Activated CD4-positive, alpha-beta T cell treated with anti-CD3 and anti-CD28 coated beads, Interleukin-2, amount 10 ng/mL, durations not matched to agents 7 days and 5 days (primary cell): ENCODE measurements at places on chromosomes 2 and 18.

DNA sequence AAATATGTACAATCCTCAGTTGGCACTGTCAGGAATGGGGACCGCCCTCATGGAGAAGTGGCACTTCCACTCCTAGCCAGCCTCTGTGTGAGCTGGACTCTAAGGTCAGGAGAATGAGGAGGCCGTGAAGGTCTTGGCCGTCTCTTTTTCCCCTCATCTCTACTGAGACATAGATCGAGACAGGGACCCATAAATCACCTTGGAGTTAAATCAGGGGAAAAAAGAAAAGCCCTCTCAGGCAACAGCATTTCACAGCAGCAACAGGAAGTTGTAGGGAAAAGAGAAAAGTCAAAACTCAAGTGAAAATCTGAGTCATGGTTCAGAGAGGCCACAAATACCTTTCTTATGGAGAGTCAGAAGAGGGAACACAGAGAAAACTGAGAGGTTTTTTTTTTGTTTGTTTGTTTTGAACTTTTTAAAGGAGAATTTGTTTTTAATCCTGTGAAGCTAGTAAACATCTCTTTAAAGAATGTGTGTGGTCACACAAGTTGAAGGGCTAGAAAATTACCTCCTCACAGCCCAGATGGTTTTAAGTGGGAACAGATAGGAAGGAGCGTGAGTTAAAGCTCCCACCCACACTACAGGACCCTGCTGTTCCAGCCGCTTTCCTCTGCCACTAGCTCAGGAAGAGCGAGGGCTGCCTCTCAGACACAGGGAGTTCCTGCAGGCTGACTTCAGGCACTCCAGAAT is 30.6 kb upstream of the CYP1B1 start:
- peaks cover 3% of the 10 kb centered on the region for H3K36me3 ChIP-seq
- H3K4me1 ChIP-seq = peaks cover 35% of the 10 kb centered on the region
- H3K27ac ChIP-seq = peak overlapping the region; percentile 20

DNA sequence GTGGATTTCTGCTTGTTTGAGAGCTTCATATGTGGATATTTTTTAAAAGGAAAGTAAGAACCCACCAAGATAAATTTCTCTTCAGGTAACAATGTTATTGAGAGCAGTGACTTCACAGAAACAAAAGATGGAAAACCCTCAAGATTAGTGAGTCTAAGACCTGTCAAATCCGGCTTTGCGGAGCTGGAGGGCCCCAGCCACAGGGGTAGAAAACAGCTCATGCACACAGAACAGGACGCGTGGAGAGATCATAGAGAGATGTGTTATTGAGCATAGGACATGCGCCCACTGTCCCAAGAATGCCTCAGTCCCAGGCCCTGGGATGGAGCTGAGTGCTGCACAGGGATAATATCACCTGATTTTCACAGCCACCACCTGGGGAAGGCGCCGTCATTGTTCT is 21.3 kb downstream of the EDAR start:
- peaks cover 77% of the 10 kb centered on the region for H3K4me1 ChIP-seq
- no peak overlapping the region for H3K4me3 ChIP-seq
- H3K36me3 ChIP-seq = no peaks in the 10 kb centered on the region
- DNase-seq = no peak

- H3K27me3 ChIP-seq = peaks cover 34% of the 10 kb centered on the region
- no peak for DNase-seq
- no peak overlapping the region for H3K4me3 ChIP-seq
- peaks cover 10% of the 10 kb centered on the region for H3K4me1 ChIP-seq
Observed at GRCh38 chr2:104658904-104659591, 194.9 kb upstream of the POU3F3 start.

GRCh38 chr2:75381032-75381431 is 179.7 kb downstream of the EVA1A start:
- no peaks in the 10 kb centered on the region for H3K36me3 ChIP-seq
- peaks cover 2% of the 10 kb centered on the region for H3K27me3 ChIP-seq
- no peak for DNase-seq
- no peak overlapping the region for H3K4me3 ChIP-seq

GRCh38 chr2:56565143-56565542 is 381.4 kb downstream of the CCDC85A start:
- DNase-seq = no peak
- H3K27ac ChIP-seq = no peak overlapping the region
- H3K4me1 ChIP-seq = no peaks in the 10 kb centered on the region
- H3K27me3 ChIP-seq = no peaks in the 10 kb centered on the region
- H3K36me3 ChIP-seq = no peaks in the 10 kb centered on the region
